Amygdala (tissue), 56 donors: ENCODE measurements at places on chromosomes 13 and 19.

DNA sequence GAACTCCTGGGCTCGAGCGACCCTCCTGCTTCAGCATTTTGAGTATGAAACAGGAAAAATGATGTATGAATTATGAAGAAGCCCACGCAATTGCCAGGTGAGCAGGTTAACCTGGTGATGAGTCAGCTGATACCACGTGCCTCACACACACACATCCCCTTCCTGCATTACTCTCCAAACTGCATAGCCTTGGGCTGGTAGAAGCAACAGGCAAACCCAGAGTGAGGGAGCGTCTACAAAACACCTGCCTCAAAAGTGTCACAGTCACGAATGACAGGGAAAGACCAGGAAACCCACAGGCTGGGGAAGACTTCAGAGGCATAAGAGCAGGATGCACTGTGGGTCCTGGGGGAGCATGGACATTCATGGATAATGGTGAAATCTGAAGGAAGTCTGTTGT lies 192.8 kb upstream of the IRS2 start:
- DNase-seq = no peak

DNA sequence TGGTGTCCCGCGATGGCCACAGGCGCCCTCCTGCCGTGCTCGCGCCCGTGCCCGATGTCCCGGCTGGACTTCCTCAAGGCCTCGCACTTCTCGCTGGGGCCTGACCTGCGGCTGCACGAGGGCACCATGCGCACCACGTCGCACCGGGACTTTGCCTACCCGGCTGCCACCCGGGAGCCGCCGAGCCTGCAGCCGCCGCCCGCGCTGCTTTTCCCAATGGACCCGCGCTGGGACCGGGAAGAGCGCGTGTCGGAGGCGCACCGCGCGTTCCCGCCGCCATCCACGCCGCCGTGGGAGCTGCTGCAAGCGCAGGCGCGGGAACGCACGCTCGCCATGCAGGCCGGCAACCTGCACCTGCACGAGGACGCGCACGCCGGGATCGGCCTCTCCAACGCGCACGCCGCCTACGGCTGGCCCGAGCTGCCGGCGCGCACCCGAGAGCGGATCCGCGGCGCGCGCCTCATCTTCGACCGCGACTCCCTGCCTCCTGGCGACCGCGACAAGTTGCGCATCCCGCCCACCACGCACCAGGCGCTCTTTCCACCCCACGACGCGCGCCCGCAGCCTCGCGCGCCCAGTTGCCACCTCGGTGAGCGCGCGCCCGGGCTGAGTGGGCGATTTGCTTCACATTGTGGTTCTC lies 12.1 kb upstream of the PEX11G start:
- DNase-seq = peak; percentile 69

GRCh38 chr13:60214213-60215055 lies 50.7 kb upstream of the DIAPH3 start:
- no peak for DNase-seq

DNA sequence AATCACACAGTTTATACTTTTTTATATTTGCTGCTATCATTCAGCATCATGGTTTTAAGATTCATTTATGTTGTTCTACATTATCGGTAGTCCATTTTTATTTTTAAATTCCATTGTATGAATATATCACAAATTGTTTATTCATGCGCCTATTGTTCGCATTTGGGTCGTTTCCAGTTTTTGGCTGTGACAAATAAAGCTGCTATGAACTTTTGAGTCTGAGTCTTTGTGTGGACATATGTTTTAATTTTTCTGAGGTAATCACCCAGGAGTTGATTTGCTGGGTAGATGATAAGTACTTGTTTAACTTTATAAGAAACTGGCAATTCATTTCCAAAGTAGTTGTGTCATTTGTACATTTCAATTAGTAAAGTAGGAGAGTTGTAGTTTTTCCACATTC lies 74.2 kb upstream of the CSNK1A1L start:
- DNase-seq = no peak

DNA sequence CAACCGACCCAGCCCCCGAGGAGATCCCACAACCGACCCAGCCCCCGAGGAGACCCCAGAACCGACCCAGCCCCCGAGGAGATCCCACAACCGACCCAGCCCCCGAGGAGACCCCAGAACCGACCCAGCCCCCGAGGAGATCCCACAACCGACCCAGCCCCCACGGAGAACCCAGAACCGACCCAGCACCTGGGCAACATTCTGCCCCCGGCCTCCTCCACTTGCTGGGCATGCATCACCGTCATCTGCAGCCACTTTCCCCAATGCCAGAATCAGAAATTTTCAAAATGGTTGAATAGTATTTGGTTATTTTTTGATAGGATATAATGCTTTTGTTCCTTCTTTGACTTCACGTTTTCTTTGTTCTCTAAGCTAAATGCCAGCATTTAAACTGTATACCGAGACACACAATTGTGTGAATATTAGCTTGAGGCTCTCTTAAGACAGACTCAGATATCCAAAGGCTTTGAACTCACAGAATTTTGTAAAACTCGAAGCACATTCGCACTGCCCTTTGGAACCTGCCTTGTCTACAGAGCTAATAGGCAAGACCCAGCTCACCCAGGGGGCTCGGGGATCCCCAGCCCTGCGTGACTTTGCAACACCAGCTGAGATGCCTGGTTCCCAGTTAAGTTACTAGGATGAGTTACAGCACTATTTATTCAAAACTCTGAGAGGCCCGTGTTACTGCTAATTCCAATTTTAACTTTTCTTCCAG lies 15.5 kb upstream of the RASA3 start:
- DNase-seq = no peak

DNA sequence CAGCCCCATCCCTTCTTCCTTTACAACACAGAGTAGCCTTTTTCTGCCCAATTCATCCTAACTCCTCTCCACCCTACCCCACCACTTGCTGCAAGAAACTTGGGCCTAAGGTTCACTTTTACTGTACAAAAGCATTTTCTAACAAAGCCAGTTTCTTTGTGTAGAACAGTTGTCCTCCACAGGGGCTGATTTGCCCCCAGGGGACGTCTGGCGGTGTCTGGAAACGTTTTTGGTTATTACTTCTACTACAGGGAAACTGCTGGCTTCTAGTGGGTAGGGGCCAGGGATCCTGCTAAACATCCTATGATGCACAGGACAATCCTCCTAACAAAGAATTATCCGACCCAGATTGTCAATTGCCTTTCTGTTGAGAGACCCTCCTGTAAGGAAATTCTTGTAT lies 7.3 kb upstream of the LMO7 start:
- no peak for DNase-seq

GRCh38 chr19:41373993-41374392 lies 2.3 kb upstream of the TMEM91 start:
- DNase-seq = peak; percentile 66

GRCh38 chr13:112828756-112829155 lies 138.9 kb downstream of the ATP11A start:
- no peak for DNase-seq

DNA sequence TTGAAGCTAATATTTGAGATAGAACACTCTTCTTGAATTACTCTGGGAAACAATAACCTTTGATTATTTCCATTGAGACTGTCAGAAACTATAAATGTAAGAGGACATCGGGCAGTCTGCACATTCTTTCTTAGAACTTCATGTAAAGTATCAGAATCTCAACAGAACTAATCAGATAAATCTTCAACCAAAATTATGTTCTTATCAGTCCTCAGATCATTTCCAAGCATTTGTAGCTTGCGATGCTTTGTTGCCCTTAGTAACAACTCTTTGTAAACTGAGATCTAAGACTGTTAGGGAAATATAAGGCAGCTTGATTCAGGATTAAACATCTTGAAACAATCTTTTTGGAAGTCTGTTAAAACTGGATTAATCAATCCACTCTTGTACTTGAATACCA lies 70.3 kb downstream of the FNDC3A start:
- no peak for DNase-seq

GRCh38 chr19:772730-773436 lies 22.0 kb downstream of the MISP start:
- DNase-seq = no peak

- DNase-seq = no peak
Observed at GRCh38 chr13:40146611-40147117, 491.2 kb downstream of the COG6 start.

DNA sequence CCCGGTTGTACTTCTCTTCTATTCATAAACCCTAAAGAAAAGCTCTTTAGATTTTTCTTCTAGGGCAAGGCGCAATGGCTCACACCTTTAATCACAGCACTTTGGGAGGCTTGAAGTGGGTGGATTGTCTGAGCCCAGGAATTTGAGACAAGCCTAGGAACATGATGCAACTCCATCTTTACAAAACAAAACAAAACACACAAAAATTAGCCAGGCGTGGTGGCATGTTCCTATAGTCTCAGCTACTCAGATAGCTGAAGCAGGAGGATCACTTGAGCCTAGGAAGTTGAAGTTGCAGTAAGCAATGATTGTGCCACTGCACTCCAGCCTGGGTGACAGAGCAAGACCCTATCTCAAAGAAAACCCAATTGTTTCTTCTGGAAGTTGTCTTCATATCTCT lies 240.3 kb downstream of the SHISA2 start:
- no peak for DNase-seq

DNA sequence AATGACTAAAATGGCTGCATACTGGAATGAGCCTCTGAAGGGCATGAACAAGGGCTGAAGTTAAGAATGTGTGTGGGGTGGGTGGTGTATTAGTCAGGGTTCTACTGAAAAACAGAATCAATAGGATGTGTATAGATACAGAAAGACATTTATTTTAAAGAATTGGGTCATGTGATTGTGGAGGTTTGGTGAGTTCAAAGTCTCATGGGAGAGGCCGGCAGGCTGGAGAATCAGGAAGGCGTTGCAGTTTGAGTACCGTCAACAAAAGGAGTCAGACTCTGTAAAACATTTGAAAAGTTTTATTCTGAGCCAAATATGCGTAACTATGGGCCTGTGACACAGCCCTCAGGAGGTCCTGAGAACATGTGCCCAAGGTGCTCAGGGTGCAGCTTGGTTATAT lies 24.5 kb upstream of the CYSLTR2 start:
- no peak for DNase-seq

- DNase-seq = no peak
Observed at GRCh38 chr13:102169471-102170015, 232.3 kb downstream of the FGF14 start.

- DNase-seq = peak; percentile 18
Observed at GRCh38 chr13:77919246-77919920, 752 bp upstream of the EDNRB start.

- DNase-seq = no peak
Observed at GRCh38 chr13:79281339-79281747, 124.7 kb downstream of the RBM26 start.

- DNase-seq = no peak
Observed at GRCh38 chr19:32171719-32172151, 173.7 kb upstream of the ZNF507 start.

- DNase-seq = no peak
Observed at GRCh38 chr13:26988059-26988769, 183.4 kb downstream of the USP12 start.

DNA sequence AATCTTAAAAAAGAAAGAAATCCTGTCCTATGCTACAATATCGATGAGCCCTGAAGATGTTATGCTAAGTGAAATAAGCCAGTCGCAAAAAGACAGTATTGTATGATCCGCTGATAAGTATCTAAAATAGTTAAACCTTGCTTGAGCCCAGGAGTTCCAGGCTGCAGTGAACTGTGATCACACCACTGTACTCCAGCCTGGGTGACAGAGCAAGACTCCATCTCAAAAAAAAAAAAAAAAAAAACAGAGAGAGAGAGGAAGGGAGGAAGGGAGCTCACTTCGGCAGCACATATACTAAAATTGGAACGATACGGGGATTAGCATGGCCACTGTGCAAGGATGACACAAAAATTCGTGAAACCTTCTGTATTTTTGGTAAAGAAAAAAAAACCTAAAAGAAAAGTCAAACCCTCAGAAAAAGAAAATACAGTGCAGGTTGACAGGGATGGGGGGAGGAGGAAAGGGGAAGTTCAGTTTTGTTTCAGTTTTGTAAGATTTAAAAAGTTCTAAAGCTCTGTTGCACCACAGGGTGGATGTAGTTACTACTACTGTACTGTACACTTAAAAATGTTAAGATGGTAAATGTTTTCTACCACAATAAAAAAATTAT lies 8.4 kb downstream of the CLASRP start:
- DNase-seq = no peak

- DNase-seq = no peak
Observed at GRCh38 chr19:28169168-28169887, 1043.6 kb downstream of the UQCRFS1 start.

- DNase-seq = no peak
Observed at GRCh38 chr13:101447852-101448251, 4.6 kb upstream of the ITGBL1 start.

- DNase-seq = no peak
Observed at GRCh38 chr19:33740811-33741396, 55.8 kb upstream of the KCTD15 start.

DNA sequence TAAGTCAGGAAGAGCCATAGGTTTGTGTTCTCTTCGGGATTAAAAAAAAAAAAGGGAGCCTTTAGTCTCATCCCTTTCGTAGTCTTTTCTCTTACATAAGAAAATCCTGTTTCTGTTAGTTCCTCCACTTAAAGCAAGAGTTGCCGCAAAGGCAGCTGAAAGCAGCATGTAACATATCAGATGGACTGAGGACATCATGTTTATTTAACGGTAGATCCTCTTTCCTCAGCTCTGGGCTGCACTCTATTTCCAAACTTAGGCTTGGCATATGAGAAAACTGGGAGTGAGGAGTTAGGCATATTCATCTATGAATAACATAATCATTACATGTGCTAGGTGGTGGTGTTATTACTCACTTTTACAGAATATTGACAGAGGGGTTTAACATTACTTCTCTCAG lies 391.2 kb downstream of the KLF12 start:
- no peak for DNase-seq

GRCh38 chr19:472005-472858 lies 11.4 kb upstream of the SHC2 start:
- DNase-seq = no peak

DNA sequence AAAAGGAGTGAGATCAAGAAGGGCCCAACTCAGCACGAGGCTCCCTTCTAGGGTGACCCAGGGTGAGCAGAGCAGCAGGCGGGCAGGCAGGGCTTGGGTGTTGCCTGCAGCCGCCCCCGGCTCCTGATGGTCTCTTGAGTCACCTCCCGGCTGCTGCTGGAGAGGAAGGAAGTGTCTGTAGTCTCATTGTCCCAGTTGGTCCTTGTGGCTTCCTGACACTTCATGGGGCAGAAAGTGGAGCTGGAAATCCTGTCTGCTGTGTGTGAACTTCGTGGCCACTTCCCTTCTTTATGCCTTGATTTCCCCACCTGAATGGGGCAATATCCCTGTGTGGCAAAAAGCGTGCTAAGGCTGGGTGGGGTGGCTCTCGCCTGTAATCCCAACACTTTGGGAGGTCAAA lies 2.5 kb downstream of the MAP1S start:
- no peak for DNase-seq

DNA sequence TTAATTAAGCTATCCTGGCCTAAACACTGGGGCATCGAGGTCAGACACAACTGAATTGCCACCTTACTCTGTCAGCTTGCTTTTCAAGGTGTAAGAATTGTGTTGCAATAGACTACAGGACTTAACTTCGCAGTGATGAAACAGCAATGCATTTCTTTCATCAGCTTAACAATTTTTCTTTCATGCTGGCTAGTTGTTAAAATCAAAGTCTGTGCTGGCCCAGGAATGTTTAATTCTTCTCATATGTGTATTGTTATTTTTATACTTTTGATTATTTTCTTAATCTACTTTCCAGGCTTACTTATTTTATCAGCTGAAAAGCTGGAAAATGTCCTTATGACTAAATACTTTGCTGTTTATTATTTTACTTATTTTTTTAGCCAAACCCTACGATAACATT lies 79.7 kb downstream of the EFNB2 start:
- DNase-seq = no peak
